ENCODE measurements at places on chromosomes 16 and 17.

DNA sequence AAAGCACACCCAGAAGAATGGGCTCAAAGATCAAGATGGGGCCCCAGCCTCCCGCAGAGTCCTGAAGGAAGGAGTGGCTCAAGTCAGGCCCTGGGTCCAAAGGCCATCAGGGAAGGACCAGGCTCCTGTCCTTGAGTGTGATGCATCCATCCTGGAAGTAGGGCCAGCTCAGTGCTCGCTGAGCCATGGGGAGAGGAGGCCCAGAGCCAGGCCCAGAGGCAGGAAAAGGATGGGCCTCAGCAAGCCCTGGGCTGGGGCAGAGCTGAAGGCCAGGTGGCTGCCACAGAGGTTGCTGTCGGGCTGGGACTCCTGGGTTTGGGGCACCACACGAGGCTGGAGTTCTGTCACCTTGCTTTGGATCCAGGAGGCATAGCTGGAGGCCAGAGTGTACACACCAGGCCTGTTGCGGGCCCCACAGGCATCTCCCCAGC is 3.7 kb downstream of the PRSS8 start:
- DNase-seq: no peak

- DNase-seq: no peak
Observed at GRCh38 chr16:81080233-81080632, 3.2 kb upstream of the C16orf46 start.

DNA sequence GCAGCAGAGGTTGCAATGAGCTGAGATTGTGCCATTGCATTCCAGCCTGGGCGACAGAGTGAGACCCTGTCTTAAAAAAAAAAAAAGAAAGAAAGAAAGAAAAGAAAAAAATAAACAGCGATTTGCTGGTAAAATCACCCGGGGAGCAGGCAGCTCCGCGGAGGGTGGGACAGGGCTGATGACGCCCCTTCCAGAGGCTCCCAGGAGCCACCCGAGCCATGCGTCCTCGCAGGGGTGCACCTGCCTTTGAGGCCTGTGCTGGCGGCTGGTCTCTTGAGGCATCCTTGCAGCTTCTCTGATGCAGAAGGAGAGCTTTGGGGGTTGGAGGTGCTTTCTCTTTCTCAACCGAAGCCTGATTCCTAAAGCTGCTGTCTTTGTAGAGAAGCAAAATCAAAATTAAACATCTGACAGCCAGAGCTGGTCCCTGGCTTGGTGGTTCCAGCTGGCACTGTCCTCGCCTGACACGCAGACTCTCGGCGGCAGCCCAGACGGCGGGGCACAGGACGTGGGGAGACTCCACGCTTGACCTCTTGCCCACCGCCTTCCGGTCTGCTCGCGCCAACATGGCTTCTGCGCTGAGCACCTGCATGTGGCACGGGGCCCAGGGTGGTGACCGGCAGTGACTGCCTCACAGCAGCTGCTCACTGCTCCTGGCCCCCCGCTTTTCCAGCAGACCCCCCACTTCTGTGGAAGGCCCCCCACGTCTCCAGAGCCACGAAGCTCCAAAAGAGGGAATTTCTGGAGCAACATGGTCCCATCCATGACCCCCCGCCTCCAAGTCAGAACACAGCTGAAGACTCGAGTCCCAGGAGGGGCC is 6.6 kb downstream of the UTS2R start:
- DNase-seq: no peak

DNA sequence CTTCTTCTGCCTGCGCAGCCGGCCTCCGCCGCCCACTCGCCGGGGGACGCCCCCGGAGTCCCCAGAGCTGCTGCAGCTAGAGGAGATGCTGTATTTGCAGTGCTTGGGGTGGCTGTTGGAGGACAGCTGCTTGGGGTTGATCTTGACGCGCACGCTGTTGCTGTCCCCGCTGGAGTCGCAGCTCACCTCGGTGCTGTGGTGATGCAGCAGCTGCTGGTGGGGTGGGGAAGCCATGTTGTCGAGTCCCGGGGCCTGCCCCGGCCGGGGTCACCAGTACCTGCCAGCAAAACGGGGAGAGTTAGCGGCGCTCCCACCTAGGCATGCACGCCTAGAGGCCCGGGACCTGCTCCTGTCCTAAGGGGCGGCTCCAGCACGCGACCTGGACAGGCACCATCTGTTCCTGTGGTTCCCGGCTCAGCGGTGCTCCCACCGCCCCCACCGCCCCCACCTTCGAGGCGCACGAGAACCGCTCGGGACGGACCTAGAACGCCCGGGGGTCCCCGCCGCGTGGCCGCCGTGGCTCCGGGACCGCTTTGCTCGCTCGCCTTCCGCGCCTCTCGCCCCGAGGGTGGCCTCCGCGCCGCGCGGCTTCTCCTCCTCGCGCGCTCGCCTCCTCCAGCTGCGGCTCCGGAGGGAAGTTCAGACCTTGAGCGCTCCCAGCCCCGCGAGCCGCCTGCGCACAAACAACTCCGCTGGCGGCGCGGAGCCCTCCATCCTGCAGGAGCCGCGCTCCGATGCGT is 863 bp downstream of the ADCY9 start:
- peak; percentile 74 for DNase-seq

- no peak for DNase-seq
Observed at GRCh38 chr17:76695059-76695831, 15.5 kb downstream of the MXRA7 start.

- DNase-seq: no peak
Observed at GRCh38 chr17:81457917-81458555, 54.6 kb downstream of the ACTG1 start.

DNA sequence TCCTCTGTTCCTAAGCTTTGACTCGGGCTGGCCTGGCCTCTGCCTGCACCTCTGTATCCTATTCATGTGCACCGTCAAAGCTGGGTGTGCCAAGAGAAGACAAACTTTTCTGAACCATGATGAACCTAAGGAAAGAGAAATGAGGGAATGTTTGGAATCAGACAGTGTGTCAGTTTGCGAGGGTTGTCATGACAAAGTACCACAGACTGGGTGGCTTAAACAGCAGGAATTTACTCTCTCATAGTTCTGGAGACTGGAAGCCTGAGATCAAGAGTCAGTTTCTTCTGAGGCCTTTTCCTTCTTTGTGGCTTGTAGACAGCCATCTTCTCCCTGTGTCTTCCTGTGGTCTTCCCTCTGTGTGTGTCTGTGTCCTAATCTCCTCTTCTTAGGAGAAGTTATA is 129.0 kb downstream of the KATNIP start:
- DNase-seq: no peak

DNA sequence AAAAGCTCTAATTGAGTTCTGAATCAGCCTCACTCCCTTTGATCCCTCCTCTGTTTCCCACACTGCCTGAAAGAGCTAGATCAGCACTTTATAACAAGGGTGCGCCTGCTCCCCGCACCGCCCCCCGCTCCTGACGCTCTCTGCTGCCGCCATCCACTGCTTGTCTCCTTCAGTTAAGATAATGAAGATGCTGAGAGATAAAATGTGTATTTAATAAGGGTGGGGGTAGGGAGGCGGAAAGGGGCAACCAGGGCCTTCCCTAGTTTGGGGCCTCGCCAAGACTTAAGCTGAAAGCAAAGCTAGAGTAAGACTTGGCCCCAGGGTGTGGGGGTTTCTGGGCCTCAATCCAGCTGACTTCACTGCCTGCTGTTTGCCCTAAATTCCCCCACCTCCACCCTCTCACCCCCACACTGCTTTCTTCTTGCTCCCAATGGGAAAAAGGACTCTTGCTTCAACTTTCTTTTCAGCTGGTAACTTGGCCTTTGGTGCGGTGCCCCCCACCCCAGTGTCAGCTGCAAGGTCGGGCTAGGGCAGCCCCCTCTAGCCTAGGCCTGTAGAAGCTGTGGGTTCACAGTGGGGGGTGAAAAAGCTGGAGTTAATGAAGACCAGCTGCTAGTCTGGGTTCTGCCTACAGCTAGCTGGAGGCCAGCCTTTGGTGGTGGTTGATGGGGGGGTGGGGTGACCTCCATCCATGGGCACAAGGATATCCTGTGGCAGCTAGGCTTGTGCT is 1.8 kb upstream of the RARA start:
- no peak for DNase-seq

DNA sequence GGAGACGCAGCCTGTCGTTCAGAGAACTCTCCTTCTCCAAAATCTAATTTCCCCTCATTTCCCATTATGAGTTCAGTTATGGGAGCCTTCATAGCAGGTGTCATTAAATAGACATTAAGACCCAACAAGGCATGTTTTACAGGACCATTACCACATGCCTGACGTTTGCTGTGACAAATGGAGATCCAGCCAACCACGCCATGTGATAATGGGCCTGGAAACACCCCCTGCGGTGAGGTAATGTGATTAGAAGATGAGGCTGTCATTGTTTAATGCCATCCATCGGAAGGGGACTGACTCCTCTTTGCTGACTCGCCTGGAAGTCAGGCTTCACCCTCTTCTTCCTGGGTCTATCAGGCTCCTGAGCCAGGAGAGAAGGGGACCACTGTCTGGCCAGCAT is 76.9 kb downstream of the WSCD1 start:
- no peak for DNase-seq

DNA sequence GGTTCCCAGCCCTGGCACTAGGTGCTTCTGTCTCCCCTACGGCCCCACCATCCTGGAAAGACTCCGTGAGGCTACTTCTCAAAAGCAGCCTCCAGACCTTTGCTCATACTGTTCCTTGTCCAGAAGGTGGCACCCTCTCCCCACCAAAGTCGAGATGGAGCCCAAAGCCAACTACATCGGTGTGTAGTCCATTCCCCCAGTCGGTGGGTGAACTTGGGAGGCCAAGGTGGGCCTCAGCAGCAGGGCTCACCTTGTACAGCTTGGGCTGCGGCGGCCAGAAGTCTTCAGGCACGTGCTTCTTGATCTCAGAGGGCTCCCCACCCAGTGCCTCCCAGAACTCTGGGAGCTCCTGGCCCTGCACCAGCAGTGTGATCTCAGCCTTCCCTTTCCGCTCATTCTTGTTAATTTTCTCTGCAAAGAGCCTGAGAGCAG is 10.2 kb downstream of the FLII start:
- DNase-seq: peak; percentile 95

DNA sequence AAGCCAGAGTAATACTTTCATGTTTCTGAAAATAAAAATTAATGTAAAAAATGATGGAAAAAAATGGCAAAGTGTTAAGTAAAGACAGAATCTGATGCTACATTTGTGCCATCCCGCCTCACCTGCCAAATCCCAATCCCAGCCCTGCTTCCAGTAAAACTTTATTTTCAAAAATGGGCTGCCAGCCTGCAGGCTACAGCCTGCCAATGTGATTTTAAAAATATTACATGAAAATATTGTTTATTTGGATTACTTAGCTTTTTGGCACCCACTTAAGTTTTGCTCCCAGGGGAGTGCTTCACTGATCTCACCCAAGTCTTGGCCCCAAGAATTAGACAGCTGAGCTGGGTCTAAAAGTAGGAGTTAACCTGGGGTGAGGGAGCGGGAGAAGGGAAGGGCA is 112.8 kb downstream of the C16orf78 start:
- no peak for DNase-seq

DNA sequence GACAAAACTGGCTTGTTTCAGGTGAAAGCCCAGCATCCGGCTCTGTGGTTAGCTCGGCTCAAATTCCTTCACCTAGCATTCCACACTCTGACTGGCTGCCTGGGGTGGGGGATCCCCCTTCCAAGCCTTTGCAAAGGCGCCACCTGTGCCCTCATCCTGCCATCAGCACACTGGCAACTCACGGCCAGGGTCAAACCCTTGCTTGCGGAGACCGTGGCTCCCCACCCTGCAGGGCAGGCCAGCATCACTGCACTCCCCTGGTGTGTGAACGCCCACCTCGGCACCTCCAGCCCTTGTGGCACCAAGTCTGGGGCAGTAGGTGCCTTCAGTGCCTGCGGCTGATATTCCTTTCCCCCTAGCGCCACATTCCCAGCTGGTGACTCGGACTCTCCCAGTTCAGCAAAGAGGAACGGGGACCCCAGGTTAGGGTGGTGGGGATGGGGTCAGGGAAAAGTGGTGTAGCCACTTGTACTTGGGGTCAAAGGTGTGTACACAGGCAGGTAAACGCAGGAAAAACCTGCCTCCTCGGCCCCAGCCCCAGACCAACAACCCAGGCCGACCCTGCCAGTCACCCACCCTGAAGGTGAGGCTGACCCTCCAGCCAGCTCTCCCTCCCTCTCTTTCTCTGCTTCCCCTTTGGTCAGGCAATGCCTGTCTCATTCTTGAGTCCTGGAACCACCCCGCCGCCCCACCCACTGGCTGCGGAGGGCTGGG is 1.1 kb downstream of the FLII start:
- no peak for DNase-seq

DNA sequence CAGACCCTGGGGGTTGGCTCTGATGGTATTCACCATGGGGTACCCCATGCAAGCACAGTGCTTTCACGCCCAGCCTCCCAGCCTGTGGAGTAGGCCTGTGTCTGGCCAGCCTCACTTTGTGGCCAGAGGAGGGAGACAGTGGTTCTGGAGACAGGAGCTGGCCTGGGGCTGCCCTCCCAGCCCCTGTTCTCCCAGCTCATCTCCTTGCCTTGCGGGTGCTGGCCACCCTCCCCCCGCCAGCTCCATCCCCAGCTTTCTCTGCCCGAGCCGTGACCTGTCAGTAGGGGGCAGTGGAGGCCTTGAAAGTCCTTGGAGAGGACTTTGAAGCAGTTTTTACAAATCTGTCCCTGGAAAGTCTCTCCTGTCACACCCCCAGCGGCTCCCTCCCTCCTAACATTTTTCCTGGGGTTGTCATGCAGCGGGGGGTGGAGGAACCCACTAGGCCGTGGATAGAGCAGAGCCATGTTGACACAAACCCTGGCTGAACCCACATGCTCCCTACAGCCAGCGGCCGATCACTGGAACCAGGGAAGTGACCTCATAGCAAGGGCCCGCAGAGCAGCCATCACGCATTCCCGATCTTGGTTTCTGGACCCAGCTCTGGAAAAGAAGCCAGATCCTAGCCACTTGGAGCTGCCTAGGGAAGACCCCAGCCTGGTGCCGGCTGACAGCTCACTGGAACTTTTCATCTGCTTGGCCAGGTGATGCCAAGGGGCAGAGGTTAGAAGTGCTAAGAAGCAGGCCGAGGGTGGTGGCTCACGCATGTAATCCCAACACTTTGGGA is 289.4 kb downstream of the SEC14L1 start:
- peak; percentile 82 for DNase-seq

DNA sequence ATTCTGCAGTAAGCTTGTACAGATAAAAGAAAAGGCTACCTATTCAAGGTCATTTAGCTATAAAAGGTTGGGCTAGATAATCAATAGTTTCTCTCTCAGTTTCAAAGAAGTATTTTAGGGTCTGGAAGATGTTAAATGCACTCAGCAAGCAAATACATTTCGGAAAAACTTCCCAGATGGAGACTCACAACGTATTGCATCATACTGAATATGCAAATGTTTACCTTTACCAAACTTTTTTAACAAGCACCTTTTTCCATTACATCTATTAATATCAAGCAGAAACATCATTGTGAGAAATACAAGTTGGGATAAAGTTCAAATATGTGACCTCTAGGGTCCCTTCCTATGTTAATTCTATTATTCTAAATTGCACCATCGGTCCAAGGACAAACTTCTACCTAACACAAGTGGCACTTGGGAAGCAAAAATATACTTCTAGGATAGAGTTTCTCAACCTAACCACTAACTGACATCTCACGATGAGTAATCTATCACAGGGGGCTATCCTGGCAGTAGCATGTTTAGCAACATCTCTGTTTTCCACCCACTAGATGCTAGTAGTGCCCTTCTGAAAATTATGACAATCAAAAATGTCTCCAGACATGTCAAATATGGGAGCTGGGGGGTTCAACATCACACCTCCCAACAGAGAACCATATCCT is 14.5 kb downstream of the KANSL1 start:
- DNase-seq: no peak
